ENCODE measurements at places on chromosomes 5 and 9.

DNA sequence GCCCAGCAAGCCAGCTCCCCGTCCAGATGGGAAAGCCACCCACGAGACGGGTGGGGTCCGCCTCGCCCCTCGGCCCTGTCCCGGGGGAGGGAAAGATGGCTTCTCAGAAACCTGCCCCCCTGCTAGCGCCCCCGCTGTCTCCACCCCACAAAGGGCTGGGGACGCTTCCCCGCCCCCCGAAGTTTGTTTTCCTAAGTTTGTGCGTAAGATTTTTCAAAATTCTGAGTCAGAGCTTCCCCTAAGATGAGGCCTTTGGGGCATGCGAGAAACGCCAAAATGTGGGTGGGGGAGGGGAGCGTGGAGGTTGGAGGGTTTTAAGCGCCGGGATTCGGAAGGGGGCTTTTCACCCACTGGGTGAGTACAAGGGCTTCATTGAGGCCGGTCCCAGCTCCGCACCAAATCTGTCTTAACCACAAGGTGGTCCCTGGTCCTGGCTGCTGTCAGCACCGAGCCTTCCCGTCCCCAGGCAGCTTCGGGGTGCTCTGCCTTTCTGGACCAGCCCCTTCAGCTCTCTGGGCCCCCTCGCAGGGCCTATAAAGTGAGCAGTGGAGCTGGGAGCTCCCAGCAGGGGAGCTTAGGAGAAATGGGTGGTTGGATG, 32.3 kb downstream of the PRRX2 start:
- DNase-seq = peak; percentile 67

GRCh38 chr5:59798862-59799667, 94.5 kb downstream of the PDE4D start:
- peak; percentile 59 for DNase-seq

- DNase-seq = no peak
Measured at GRCh38 chr5:150196514-150196913, 6.7 kb downstream of the SLC6A7 start.

- peak; percentile 9 for DNase-seq
Measured at GRCh38 chr9:100352201-100352726, 478 bp downstream of the TEX10 start.

DNA sequence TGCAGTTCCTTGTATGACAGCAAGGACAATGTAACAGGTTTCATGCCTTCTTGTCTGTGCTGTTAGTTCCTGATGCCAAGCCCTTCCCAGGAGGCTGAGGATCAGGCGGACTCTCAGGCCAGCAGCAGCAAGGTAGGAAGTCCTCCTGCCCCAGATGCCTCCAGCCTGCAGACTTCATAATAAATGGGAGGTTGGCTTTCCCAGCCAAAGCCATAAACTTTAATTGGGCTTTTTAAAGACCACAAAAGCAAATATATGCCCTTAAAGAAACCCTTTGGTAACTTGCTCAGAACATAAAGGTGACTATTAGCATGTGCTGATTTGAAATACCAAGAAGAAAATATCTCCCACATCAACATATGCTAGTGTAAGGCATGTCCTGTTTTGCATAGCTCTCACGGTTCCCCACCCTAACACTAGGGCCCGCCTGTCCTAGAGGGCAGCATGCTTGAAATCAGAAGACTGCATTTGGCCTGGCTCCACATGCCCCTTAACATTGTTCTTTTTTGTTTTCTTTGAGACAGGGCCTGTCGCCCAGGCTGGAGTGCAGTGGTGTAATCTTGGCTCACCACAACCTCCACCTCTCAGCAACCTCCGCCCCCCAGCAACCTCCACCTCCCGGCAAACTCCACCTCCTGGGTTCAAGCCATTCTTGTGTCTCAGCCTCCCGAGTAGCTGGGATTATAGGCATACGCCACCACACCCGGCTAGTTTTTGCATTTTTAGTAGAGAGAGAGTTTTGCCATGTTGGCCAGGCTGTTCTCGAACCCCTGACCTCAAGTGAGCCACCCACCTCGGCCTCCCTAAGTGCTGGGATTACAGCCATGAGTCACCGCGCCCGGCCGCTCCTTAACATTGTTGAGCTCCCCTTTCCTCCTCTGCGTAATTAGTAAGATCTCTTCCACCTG, 44.6 kb upstream of the FCN1 start:
- no peak for DNase-seq

DNA sequence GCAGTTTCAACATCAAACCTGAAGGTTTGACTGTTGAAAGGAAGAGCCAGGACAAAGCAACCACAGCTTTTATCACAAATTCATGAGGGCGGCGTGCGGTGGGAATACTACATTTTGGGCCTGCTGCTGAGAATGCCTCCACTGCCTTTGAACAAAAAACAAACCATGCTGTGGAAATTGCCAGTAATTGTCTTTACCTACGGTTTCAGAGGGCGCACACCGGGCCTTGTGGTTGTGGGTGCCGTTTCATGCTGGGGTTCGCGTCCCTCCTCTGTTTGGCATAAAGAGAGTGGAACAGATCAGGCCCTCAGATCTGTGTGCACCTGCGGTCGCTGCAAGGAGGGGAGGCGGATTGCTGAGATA, 27.6 kb upstream of the TCF7 start:
- no peak for DNase-seq

GRCh38 chr9:97109194-97109811, 70.4 kb upstream of the CTSV start:
- DNase-seq = peak; percentile 36

DNA sequence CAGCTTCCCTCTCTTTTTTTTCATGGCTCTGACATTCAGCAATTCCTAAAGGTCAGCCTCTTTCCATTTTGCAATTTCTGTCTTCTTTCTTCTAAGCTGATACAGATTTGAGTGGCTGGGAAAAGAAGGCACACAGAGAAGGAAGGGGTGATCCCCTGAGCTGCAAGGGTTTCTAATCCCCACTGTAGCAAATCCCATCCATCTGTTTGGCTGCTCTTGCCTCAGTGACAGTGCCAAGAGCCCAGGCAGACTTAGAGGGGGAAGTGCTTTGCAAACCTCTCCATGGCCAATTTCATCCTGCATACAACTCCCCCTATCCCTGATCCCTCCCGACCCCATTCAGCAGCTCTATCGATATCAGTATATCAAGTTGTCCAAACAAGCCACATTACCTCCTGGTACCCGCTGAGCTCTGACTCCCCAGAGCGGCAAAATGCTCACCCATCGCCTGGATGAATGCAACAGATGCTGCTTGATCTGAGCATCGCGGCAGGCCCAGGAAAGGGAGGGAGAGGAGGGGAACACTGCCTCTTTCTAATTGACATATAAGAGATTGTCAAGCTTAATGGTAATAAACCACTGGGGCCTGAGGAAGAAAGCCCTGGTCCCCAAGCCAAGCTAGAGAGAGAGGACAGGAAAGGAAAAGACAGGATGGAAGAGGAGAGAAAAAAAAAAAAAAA, 268.9 kb downstream of the ASTN2 start:
- no peak for DNase-seq

- DNase-seq = no peak
Measured at GRCh38 chr9:115712981-115713380, 440.6 kb upstream of the PAPPA start.

DNA sequence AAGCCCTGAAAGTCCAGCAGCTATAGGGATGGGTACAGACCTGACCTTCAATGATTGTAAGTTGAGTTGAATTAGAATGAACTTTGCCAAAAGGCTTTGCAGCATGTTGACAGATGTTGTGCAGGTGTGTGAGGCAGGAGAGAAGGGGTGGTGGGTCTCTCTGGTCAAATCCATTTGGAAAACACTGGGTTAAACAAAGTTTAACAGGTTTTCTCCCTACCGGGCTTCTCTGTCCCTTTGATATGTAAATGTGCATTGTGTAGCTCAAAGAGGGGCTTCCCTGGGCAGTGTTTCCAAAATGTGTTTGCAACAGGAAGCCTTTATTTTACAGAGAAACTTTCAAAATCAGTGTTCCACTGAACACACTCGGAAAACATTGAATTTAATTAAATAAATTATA, 72.1 kb upstream of the BRINP1 start:
- DNase-seq = no peak

DNA sequence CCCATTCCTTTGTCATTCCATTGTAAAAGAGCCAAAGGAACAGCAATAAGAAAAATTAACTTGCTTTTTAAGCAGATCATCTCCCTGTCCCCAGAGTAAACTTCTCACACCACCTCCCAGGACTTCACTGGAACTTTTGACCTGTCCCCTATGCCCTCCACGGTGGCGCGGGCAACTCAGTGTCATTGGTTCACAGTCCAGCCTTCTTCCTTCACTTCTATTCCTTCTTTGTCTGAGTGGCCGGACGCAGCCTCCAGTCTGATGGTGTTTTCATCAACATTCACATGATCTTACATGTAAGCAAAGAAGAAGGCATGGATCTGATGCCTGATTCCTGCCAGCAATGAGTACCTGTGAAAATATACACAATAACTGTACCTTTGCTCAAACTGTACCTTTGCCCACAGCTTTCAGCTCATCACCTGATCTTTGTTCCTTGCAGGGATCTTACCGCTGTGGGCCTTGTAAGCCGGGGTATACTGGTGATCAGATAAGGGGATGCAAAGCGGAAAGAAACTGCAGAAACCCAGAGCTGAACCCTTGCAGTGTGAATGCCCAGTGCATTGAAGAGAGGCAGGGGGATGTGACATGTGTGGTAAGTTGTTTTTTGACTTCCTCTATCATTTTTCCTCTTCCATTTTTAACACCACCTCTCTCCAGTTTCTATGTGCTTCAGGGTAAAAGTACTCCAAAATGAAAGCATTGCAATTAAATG, 32.5 kb downstream of the THBS4 start:
- no peak for DNase-seq

- DNase-seq = peak; percentile 89
Measured at GRCh38 chr5:125198270-125198974, 452.0 kb upstream of the ZNF608 start.

Measured in iris pigment epithelial cell (primary cell).